ENCODE measurements at places on chromosomes 11 and 22.

GRCh38 chr22:48689206-48689605 is 1138.5 kb downstream of the BRD1 start:
- DNase-seq: no peak

DNA sequence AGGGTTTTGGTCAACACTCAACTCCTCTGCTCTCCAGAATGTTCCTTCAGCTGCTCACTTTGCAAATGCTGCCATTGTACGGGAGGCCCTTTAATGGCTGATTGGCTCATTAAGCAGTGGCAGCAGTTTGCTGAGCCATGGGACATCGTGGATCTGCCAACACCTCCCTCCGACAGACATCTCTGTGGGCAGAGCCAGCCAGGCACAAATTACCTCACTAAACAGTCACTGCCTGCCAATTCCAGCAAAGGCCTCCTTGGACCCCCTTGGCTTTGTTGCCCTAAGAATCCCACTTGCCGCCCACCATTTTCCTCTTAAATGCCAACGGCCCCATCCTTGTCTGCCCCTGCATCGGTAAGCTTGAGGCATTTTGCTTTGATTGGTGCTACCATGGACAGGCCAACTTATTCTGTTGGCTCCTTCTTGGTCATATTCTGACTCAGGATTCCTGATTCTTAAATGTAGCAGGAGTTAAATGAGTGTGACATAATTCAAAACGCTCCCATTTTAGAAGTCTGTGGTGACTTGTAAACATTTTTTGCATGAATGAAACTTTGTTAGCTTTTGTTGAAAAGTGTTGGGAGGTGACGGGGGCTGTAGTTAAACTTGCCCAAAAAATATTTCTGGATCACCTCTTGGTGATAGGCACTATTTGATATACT is 57.5 kb upstream of the LMO2 start:
- DNase-seq: no peak

GRCh38 chr11:128428935-128429334 is 158.4 kb downstream of the ETS1 start:
- DNase-seq: no peak

GRCh38 chr11:73273222-73273895 is 1.2 kb downstream of the P2RY6 start:
- no peak for DNase-seq

- DNase-seq: no peak
Measured at GRCh38 chr11:130204703-130205095, 45.1 kb downstream of the ST14 start.

DNA sequence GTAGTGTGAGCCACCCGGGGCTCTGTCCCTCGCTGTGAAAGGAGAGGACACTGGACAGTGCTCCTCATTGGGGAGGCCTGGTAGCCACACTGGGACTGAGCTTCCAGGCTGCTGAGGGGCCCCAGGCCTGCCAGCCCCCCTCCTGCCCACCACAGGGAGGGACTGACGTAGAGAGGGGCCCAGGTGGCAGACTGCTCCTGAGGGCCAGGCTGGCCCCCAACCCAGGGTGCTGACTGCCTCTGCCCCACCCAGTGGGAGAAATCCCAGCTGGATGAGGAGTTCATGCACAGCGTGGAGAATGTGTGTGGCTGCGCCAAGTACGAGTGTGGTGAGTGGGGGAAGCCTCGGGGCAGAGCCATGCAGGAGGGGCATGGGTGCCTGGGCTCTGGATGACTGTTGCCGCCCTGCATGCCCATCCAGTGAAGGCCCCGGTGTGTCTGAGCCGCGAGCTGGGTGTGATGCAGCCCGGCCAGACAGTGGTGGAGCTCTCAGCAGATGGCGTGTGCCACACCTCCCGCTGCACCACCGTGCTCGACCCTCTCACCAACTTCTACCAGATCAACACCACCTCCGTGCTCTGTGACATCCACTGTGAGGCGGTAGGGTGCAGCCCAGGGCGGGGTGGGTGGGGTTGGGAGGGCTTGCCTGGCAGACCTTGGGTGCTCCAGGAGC is 78.7 kb upstream of the MYOD1 start:
- DNase-seq: no peak

GRCh38 chr11:84145616-84146185 is 859.5 kb upstream of the CCDC90B start:
- DNase-seq: no peak

DNA sequence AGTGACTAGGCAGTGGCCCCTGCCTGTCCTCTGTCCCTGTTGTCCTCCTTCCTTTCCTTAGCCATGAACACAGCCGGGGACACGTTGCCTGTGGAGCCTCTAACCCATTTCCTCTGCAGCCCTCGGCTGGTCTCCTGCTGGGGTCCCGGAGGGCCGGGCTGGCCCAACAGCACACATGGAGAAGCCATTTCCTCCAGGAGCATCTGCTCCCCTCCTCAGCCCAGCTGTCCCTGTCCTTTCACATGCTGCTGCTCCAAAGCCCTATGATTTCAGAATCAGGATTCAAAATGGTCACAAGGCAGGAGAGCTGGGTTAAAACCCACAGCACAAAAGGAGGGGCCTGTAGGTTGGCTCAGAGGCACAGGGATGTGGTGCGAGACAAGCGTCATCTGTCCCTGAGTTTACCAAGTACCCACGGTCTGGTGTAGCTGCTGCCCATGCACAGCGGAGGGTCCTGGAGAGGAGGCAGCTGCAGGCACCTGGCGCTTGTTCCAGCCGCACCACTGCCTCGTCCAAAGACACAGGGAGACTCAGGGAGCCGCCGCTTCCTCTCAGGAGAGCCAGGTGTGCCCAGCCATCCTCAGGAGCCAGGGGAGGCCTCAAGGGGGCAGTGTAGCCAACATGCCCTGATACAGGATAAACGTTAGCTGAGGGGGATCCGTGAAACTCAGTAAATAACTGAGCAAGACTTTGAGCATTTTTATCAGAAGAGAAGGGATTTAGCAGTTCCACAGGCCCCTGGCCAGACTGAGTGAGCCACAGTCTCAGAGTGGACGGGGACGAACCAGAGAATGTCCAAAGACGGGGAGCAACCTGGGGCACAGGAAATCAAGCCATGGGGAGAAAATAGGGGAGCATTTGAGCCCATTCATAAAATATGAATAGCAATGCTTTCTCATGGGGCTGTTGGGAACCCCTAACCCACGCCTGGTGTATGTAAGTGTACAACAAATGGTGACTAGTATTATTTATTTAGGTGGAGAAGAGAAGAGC is 3.9 kb upstream of the VSIG10L2 start:
- peak; percentile 9 for DNase-seq

DNA sequence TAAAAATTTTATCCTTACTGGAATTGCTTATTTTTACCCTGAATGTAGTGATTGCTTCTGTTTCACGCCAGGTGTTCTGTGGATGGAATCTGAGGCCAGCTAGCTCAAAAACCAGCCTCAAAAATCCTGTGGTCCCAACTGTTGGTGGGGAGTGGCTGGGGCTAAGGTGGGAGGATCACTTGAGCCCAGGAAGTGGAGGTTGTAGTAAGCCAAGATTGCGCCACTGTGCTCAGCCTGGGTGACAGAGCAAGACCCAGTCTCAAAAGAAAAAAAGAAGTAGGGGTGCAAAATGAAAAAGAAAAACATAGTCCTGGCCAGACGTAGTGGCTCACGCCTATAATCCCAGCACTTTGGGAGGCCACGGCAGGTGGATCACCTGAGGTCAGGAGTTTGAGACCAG is 27.0 kb upstream of the SLC5A1 start:
- DNase-seq: no peak

DNA sequence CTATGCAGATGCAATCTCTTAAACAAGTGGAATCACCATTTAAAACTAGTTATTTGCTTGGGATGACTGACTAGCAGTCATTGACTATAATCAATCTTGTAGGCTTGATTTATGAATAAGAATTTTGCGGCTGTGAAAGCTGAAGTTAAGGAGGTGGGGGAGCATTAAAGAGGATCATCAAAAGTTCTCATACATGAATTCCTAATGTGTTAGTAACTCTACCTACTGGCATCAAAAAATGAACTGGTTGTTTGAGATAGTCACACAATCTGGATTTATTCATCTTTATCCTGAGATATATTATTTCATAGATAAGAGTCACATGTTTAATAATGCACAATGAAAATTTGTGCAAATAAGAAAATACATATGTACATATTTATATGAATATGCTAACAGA is 393.6 kb downstream of the LUZP2 start:
- no peak for DNase-seq

- DNase-seq: peak; percentile 39
Measured at GRCh38 chr11:44096360-44097185, 1.1 kb downstream of the EXT2 start.

- DNase-seq: no peak
Measured at GRCh38 chr11:2740275-2740940, 40.6 kb upstream of the KCNQ1OT1 start.

DNA sequence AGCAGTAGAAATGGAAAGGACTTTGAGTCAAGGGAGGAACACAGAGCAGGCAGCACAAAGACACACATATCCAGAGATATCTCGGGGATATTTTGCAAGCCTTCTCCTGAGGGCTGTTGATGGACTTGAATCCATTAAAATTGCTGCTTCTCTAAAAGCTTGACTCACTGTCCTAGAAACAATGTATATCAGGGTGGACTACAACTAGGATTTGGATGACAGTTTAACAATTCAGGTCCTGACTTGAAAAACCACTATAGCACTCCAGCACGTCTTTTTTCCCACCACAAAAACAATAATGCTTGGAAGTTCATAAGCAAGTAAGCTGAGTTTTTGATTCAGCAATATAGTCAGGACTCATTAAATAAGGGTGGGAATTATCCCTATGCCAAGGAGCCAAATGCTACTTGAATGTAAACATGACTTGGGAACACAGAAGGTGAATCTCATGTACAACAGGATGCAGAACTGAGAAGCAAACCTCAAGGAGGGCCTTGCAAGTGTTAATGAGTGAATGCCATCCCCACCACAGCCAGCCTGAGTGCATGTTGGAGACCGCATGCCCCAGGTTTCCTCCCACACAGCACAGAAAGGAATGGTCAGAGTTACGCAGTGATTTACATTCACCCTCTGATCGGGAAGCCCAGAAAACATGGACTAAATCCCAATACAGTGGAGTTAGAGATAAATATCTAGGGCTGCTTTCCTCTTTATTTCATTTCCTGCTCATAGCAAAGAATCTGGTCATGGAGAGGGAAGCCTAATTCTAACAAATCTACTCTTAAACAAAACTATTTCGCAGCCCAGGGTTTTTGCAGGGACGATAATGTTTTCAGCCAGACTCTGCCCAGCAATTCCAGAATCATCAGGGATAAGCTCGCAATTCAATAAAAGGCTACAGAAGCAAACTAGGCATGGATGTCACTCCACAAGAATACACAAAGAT is 98.4 kb upstream of the OR9G4 start:
- DNase-seq: no peak

DNA sequence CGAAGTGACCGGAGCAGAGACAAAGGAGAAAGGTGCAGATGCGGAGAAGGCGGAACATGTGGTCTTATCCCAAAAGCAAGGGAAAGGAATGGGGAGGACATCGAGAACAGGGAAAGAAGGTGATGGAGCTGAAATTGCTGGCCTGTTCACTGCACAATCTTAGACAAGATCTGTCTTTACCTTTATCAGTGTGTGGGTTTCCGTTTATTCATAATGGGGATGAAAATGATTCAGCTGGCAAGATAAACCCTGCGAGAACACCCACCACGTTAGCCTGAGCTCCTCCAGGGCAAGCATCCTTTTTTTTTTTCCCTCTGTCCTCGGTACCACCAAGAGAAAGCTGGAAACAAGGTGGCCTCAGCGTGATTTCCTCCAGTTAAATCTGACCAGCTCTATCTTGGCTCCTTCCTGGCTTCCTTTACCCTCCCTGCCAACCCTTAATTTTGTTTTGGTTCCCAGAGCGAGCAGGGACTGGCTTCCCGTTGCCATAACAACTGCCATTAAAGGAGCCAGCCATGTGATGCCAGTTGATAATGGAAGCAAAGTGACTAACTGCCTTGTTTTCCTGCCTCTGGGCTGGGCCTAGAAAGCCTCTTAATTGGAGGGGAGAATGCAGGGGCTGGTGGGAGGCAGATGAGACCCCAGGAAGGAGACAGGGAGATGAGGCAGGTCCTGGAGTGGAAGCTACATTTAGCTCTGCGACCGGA is 4.2 kb downstream of the SGSM1 start:
- peak; percentile 35 for DNase-seq

GRCh38 chr11:62062223-62062861 is 61.5 kb upstream of the INCENP start:
- no peak for DNase-seq

- DNase-seq: no peak
Measured at GRCh38 chr11:48007677-48008076, 27.3 kb downstream of the PTPRJ start.

- no peak for DNase-seq
Measured at GRCh38 chr11:79467761-79468160, 26.9 kb upstream of the TENM4 start.

Data from COLO829 (cell line).